ENCODE measurements at places on chromosomes 5 and 9. TPM values are rescaled to one million over a fixed set of nuclear protein-coding genes. Genes with fewer than 3 reads are reported as not detected.

DNA sequence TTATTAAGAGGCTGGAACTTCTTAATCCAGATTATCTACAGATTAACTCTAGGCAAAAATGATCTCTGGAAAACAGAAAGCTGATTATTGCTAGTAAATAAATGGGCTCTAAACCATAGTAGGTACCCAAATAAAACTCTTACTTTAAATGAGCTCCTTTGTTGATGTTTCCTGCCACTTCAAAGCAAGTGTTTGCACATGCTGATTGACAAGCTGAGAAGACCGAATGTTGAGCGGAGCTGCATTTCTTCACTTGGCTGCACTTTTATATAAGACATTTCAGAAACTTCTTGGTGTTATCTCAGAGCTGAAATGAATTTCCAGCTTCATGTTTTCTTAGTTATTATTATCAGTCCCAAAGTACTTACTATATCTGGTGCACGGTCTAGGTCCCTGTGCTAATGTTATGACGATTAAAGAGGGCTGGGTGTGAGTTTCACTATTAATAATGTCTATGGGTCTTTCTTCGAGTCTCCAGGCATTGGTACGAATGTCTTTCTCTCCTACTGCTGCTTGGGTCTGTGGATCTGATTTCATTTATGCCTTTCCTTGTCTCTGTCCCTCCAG, 58.6 kb upstream of the CTXN3 start:
- H3K27me3 ChIP-seq = no peaks in the 10 kb centered on the region
- H3K4me3 ChIP-seq = no peak overlapping the region
- H3K27ac ChIP-seq = no peak overlapping the region
- DNase-seq = no peak
- H3K4me1 ChIP-seq = no peaks in the 10 kb centered on the region
- H3K36me3 ChIP-seq = no peaks in the 10 kb centered on the region

NIPAL4 gene
- total RNA-seq = 0.17 TPM

DNA sequence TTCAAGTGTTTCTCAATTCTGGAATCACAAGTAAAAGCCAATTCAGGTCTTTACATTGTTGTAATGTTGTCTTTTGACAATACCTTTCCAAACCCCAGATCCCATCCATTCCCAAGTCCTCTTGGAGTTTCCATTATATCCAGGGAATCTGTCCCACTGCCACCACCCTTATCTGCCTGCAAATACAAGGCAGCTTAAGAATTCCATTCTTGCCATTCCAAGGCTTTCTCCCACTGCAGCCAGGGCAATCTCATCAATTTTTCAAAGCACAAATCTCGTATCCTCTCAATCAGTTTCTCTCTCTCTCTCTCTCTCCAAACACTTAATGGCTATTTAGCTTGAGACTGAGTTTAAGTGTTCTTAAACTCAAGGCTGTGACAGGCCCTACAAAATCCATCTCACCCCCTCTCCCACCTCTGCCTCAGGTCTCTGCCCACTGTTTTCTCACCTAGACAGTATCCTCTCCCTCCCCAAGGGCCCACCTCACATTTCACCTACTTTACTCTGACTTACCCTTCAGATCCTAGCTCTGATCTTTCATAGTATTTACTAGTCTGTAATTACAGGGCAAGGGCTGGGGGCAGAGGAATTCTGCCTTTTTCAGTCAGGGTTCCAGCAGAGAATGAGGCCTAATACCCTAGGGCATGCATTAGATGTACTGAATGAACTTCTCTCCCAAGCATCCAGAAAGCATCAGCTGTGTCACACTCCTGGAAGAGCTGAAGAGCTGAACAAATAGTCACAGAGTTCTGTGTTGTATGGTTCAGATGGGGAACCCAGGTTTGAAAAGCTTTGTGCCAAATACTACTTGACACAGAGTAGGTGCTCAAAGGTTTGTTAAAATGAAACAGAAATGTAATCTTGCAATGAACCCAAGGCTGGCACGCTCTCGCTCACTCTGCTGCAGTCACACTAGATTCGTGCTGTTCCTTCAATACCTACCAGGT, 46.0 kb downstream of the RAPGEF1 start:
- H3K36me3 ChIP-seq = no peaks in the 10 kb centered on the region
- H3K27ac ChIP-seq = no peak overlapping the region
- no peaks in the 10 kb centered on the region for H3K27me3 ChIP-seq
- no peak for DNase-seq

DNA sequence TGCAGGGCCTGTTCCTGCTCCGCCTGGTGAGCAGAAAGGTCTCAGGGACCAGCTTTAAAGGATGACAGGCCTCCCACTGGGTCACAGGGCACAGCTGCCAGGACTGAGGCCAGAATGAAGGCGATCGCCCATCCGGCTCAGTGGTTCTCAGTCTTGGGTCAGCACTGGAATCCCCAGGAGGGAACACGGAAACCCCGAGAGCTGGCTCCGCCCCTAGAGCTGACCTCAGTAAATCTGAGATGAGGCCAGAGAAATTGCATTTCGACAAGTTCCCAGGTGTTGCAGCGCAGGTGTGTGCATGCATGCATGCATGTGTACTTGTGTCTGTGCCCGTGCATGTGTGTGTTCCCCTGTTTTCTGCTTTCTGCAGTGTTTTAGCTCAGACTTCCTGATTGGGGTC, 47.2 kb upstream of the KCNMB1 start:
- H3K27me3 ChIP-seq = no peaks in the 10 kb centered on the region
- no peak overlapping the region for H3K4me3 ChIP-seq
- H3K4me1 ChIP-seq = no peaks in the 10 kb centered on the region
- no peaks in the 10 kb centered on the region for H3K36me3 ChIP-seq
- DNase-seq = no peak

DNA sequence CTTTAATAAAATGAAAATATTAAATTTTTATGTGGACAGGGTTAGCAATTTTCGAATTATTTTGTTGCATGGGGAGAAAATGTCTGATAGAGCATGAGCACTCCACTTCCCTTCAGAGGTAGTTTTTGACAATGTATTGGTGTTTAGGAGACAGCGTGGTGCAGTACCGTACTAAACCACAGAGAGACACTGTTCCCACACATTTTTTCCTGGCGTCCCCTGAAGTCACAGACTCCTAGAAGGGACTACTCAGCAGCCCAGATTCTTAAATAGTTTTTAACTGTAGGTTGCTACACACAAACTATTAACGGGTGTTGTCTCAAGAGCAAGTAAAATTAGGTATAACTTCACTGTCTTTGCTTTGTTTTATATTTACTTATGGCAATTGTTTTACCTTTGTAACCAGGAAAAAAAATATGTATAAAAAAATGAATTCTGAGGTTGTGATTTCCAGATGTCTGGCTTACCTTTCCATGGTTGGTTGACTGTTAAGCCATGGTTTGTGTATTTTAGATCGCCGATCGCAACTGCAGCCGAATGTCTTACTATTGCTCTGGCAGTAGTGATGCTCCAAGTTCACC, 171.2 kb downstream of the DOCK8 start:
- H3K36me3 ChIP-seq = no peaks in the 10 kb centered on the region
- no peaks in the 10 kb centered on the region for H3K4me1 ChIP-seq
- peak; percentile 42 for DNase-seq
- no peak overlapping the region for H3K4me3 ChIP-seq

DNA sequence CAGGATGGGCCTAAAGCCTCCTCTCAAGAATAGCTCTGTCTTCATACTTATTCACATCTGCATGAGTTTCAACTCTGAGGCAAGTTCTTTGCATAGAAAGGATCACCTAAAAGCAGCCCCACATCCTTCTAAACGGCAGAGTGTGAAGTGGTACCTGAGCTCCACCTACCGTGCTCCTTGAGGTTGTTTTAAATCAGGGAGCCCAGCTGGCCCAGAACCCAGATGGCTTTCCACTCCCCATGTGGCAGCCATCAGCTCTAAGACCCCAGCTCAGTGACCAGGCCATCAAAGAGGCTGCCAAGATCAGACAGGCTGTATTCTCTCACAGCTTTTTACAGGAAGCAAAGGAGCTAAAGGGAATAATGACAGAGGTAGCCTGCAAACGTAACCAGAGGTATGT, 299.3 kb downstream of the RASEF start:
- DNase-seq = no peak
- H3K27me3 ChIP-seq = no peaks in the 10 kb centered on the region
- no peaks in the 10 kb centered on the region for H3K36me3 ChIP-seq

- DNase-seq = no peak
- H3K4me1 ChIP-seq = no peaks in the 10 kb centered on the region
- H3K27me3 ChIP-seq = no peaks in the 10 kb centered on the region
- no peaks in the 10 kb centered on the region for H3K36me3 ChIP-seq
Observed at GRCh38 chr5:35543408-35543807, 74.3 kb upstream of the SPEF2 start.

DNA sequence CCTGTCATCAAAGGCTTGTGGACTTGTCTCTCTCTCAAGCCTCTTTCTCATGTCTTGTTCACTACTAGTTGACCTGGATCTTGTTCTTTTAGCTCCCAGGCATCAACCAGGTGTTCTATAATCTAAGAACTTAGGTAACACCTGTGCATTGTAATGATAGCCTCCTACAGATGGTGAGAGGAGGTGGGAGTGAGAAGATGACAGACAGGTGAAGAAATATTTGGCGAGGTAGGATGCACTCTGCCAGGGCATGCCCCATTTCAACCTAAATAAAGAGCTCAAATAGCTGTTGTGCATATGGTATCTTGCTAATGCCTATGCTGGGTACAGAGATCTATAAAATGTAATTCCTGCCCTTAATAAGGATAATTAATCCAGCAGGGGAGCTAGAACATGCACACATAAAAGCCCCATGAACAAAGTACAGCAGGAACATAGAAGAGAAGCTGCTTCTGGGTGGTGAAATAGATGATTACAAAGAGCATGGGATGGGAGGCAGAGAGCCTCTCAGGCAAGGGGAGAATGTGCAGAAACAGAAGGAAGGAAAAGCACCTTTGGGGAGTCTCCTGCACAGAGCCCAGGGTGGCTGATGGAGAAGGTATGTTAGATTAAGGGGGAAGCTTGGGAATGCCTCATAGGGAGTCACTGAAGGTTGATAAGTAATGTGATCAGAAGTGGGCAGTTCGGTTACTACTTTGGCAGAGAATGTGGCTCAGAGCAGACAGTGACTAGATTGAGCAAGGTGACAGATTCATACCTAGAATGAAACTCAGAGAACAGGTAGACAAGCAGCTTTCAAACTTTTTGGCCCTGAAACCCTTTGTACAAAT, 28.0 kb upstream of the PLIN2 start:
- no peaks in the 10 kb centered on the region for H3K27me3 ChIP-seq
- no peaks in the 10 kb centered on the region for H3K36me3 ChIP-seq
- no peak overlapping the region for H3K4me3 ChIP-seq
- H3K4me1 ChIP-seq = no peaks in the 10 kb centered on the region
- DNase-seq = no peak
- no peak overlapping the region for H3K27ac ChIP-seq

DNA sequence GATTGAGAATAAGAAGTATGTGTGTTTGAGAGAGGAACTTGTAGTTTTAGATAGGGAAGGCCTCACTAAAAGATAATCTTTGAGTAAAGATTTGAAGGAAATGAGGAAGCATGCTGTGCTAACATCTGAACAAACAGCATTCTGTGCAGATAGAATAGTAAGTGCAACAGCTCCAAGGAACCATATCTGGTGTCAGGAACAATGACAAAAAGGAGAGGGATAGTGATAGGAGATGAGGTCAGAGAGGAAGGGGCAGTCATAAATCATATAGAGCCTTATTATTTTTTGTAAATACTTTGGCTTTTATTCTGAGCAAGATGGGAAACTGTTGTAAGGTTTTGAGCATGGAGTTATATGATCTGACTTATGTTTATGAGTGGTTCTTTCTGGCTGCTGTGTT, 3.8 kb downstream of the MRPL22 start:
- DNase-seq = no peak
- no peak overlapping the region for H3K4me3 ChIP-seq
- peaks cover 2% of the 10 kb centered on the region for H3K4me1 ChIP-seq
- H3K27ac ChIP-seq = no peak overlapping the region
- no peaks in the 10 kb centered on the region for H3K36me3 ChIP-seq
- no peaks in the 10 kb centered on the region for H3K27me3 ChIP-seq

GRCh38 chr9:20563917-20564316, 58.4 kb downstream of the MLLT3 start:
- DNase-seq = no peak
- H3K27ac ChIP-seq = no peak overlapping the region
- H3K4me1 ChIP-seq = peaks cover 10% of the 10 kb centered on the region

DNA sequence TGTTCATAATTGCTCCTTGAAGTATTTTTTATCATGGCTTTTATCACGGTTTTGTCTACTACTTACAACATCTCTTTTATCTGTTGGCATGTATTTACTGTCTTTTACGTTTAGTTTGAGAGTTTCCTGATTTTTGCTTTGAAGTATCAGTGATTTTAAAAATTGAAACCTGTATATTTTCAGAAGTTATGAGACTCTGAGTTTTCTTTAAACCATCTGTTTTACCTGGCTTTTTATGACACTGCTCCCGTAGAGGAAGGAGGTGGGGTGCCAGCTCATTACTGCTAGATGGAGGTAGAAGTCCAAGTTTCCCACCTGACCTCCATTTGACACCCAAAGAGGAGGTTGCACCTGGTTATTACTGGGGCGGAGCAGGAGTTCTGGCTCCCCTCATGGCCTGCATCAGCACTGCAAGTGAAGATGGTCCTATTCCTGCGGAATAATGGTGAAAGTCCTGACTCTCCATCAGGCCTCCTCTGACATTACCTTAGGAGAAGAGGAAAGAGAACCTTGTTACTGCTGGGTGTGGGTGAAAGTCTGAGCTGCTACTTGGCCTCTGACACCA, 10.0 kb upstream of the ZNF131 start:
- H3K4me1 ChIP-seq = peaks cover 6% of the 10 kb centered on the region
- H3K36me3 ChIP-seq = no peaks in the 10 kb centered on the region
- no peak overlapping the region for H3K4me3 ChIP-seq

TRAF1 gene
- 2.6 TPM for total RNA-seq

- no peaks in the 10 kb centered on the region for H3K27me3 ChIP-seq
- DNase-seq = no peak
- no peaks in the 10 kb centered on the region for H3K36me3 ChIP-seq
- H3K4me1 ChIP-seq = no peaks in the 10 kb centered on the region
- no peak overlapping the region for H3K27ac ChIP-seq
- H3K4me3 ChIP-seq = no peak overlapping the region
Observed at GRCh38 chr5:16573401-16573800, 43.4 kb downstream of the RETREG1 start.

DNA sequence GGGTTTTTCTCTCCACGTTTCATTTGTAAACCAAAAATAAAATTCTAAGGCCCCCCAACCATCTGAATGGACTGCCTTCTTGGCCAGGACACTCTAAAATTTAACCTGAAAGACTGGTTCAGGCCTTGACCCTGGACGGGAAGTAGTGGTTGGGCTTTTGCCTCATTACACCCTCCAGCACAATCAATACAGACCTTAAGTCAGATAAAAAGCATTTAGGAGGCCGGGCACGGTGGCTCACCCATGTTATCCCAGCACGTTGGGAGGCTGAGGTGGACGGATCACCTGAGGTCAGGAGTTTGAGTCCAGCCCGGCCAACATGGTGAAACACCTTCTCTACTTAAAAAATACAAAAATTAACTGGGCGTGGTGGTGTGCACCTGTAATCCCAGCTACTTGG, 91.6 kb upstream of the PPP1R26 start:
- no peak overlapping the region for H3K27ac ChIP-seq
- H3K27me3 ChIP-seq = no peaks in the 10 kb centered on the region
- DNase-seq = no peak
- no peaks in the 10 kb centered on the region for H3K4me1 ChIP-seq
- no peaks in the 10 kb centered on the region for H3K36me3 ChIP-seq

- no peak overlapping the region for H3K27ac ChIP-seq
- DNase-seq = peak; percentile 63
- H3K27me3 ChIP-seq = no peaks in the 10 kb centered on the region
Observed at GRCh38 chr5:139633295-139634027, 14.7 kb upstream of the CXXC5 start.

TAS2R1 gene
- not detected for total RNA-seq
